Stimulated activated CD8-positive, alpha-beta memory T cell treated with anti-CD3 and anti-CD28 coated beads, Interleukin-12 subunit alpha, Interleukin-12 subunit beta, amount 100 ng/mL, for 1 hour (primary cell): ENCODE measurements at places on chromosomes 12 and 14.

GRCh38 chr12:100268835-100269564 is 2.0 kb downstream of the SCYL2 start:
- DNase-seq: no peak

DNA sequence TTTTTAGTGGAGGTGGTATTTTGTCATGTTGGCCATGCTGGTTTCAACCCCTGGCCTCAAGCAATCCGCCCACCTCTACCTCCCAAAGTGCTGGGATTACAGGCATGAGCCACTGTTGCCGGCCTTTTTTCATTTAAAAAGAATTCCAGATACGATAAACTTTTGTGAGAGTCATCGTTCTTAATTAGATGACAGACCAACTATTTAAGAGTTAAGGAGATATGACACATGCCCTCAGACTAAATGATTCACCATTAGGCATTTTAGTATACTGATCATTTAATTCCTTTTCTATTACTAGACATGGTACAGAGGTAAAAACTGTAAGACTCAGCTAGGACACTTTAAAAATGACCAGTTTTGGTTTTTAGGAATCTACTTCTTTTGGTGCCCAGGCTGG is 2.4 kb downstream of the ANKRD13A start:
- no peak for DNase-seq

- DNase-seq: no peak
Observed at GRCh38 chr14:69317102-69317755, 57.3 kb downstream of the GALNT16 start.

GRCh38 chr12:62841846-62842245 is 93.1 kb downstream of the PPM1H start:
- no peak for DNase-seq

DNA sequence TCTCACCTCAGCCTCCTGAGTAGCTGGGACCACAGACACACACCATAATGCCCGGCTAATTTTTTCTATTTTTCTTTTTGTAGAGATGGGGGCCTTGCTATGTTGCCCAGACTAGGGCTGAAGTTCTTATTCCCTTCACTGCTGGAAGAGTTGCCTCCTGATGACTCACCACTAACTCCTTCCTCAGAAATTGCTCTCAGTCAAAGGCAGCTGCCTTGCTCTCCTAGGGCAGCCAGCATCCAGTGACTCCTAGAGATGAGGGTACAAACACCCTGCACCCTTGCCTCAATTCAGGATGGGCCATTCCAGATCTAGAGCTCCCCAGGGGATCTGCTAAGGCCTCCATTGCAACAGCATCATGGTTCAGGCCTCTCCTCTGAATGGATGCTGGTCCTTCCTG is 54.0 kb upstream of the RASSF8 start:
- no peak for DNase-seq
